NCI-H2171 (cell line): ENCODE measurements at places on chromosomes 6 and 20.

GRCh38 chr20:45835825-45836224 lies 2.2 kb downstream of the SNX21 start:
- no peak for DNase-seq

GRCh38 chr6:168615837-168616236 lies 174.9 kb downstream of the SMOC2 start:
- no peak for DNase-seq

DNA sequence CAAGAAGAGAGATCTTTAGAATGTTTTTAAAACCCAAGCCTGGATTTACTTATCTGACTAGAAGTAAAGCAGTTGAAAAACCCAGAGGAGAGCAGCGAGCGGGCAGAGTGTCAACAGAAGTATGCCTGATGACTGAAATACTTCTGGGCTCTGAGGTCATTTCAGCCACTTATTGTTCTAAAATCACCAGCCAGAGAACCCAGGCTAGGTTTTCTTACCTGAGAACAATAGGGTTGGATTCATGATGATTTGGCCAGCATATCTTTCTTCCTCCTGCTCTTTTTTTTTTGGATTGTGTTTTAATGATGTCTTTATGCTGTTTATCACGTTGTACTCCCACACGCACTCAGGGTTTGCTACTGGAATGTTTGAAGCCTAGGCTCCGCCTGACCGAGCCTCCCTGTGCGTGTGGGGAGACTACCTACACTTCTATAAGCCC lies 63.0 kb upstream of the KIF25 start:
- DNase-seq, result no peak

GRCh38 chr20:50528804-50529351 lies 18.7 kb downstream of the PTPN1 start:
- DNase-seq, result no peak

DNA sequence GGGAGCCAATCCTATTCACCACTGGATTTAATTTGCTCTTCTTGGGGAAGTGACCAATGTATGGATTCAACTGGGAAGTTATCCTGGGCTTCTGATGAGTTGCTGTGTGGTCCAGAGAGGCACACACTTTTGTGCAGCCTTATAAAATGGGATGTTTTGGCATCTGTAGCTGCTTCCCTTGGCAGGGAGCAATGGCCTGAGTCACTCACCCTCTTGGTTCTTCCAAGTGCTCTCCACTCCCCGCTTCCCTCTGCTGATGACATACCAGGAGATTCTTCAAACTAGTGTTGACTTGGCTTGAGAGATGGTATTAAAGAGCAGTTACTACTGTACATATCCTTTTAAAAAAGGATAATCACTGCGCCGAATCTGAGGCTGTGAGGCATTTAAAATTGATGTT lies 105.8 kb downstream of the JARID2 start:
- no peak for DNase-seq

DNA sequence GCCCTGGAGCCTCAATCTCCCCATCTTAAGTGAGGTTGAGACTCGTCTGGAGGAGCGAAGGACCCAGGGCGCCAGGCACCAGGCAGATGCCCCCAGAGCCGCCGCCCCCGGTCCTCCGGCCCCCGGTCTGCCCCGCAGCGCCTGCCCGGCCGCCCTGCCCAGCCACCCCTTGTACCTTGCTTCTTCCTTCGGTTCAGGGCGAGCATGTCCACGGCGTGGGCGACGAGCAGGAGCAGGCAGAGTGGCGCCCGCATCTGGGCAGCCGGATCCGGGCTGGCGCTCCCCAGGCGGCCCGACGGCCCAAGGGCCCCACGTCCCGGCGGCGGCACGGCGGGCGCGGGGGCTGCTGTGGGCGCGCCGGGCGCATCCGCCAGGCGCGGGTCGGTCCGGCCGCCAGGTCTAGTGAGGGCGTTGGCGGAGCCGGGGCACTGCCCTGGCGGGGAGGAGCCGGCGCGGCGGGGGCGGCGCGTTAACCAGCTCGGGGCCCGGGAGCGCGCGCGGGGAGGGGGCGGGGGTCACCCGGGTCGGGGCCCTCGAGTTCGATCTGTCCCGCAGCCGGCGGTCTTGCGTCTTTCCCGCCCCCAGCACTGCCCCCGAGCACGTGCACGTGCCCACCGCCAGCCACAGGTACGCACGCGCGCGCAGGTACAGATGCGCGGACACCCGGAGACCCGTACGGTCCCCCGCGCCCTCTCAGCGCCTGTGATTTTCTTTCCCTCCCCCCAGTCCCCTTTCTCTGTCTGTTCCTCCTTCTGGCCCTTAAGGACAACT lies at the start of gene RSPO4:
RSPO4 (minus strand) TSS at position 401 of the 771 bp plus-strand sequence; CDS start at position 254, 147 bp downstream.
- DNase-seq, result peak; percentile 45

DNA sequence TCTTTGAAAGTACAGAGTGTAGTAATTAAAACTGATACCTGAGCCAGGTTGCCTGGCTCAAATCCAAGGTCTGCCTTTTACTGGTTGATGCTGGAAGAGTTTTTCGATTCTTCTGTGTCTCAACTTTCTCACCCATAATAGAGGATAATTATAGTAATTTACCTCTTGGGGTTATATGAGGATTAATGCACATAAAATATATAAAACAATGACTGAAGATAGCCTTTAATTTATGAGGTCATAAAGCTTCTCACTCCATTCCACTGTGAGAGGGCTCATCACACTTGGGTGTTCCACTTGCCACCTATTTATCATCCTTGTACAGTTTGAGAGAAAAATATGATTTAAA lies 10.2 kb downstream of the HLA-DRB5 start:
- no peak for DNase-seq

- DNase-seq, result no peak
Observed at GRCh38 chr20:55515832-55516231, 489.5 kb downstream of the CBLN4 start.

GRCh38 chr6:8059129-8059528 lies 5.1 kb downstream of the BLOC1S5 start:
- DNase-seq, result no peak

GRCh38 chr6:27839626-27840475 lies 72.3 kb downstream of the OR2B2 start:
- no peak for DNase-seq

GRCh38 chr6:142459271-142459670 lies 157.5 kb downstream of the ADGRG6 start:
- DNase-seq, result no peak

- DNase-seq, result no peak
Observed at GRCh38 chr20:44255942-44256341, 8.8 kb downstream of the GDAP1L1 start.

GRCh38 chr6:88877893-88878292 lies 85.5 kb downstream of the RNGTT start:
- DNase-seq, result no peak

GRCh38 chr20:24732599-24732998 lies 216.5 kb upstream of the CST7 start:
- no peak for DNase-seq

GRCh38 chr6:88311561-88311960 lies 145.4 kb upstream of the CNR1 start:
- DNase-seq, result no peak

DNA sequence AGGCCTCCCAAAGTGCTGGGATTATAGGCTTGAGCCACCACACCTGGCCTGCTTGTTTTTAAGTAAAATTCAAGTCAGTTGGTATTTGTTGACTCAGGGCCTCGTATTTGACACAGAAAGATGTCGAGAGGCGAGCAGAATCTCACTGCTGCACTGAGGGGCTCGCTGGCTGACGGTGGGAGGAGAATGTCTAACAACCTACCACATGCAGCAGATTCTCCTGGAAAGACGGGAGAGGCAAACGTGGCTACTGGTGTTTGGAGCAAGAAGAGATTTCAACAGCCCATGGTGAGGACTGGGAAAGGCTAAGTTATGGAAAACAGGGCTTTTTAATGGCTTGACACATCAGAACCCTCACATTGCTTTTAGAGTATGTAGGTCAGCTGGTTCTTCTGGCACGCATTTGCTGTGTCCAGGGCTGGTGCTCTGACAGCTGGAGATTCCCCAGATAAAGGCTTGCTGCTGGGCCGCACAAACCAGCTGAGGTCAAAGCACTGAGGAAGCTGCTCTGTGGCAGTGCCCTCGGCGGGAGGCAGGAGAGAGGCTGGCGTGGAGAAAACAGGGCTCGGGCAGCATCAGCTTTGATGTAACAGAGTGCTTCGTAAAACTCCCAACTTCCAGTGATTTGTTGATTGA lies 84.2 kb upstream of the FRMD1 start:
- DNase-seq, result no peak
